ENCODE measurements at places on chromosomes 3 and 15. TPM values are rescaled to one million over a fixed set of nuclear protein-coding genes. Genes with fewer than 3 reads are reported as not detected.

Gene IMPG2
- polyA plus RNA-seq, result 0.53 TPM

Gene SPSB4
- 5.2 TPM for polyA plus RNA-seq

Gene DISP2
- 0.61 TPM for polyA plus RNA-seq

Gene CD276
- 163 TPM for polyA plus RNA-seq

Gene ZMYND10
- polyA plus RNA-seq, result 6.2 TPM

Gene FEZF2
- polyA plus RNA-seq, result not detected

Gene UQCRC1
- polyA plus RNA-seq, result 164 TPM

Gene RETNLB
- polyA plus RNA-seq, result not detected

Data from left lung (tissue), 14 donors.